CD4-positive, alpha-beta T cell treated with Interleukin-17A for 1 hour (primary cell): ENCODE measurements at places on chromosomes 6 and 20.

DNA sequence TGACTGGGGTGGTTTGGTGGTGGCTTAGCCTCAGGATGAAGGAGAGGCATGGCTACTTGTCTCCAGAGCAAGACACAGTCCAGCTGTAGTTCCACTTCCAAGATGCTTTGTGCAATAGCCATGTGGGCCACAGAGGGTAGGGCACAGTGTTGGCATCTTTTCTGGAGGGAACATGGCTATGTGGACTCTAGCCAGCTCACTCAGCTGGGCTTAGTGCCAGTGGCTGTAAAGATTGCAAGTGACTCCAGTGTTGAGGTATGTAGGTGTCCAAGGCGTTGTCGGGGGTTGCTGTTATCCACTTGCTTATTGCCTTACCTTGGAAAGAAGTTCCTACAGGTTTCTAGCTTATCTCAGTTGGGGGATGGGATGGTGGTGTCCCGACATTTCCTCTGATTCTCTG, 233.4 kb downstream of the CD109 start:
- DNase-seq = no peak

GRCh38 chr6:130158548-130158947, 64.2 kb downstream of the SAMD3 start:
- DNase-seq = no peak

GRCh38 chr6:166935353-166935752, 21.0 kb downstream of the RNASET2 start:
- DNase-seq = no peak

GRCh38 chr20:36833275-36834020, 42.5 kb upstream of the TLDC2 start:
- DNase-seq = no peak

GRCh38 chr20:13458860-13459451, 179.8 kb downstream of the TASP1 start:
- DNase-seq = peak; percentile 5
